Ovary (tissue), 10 donors: ENCODE measurements at places on chromosomes 5 and 9.

GRCh38 chr9:124209279-124209678 lies 48.5 kb upstream of the NEK6 start:
- H3K27me3 ChIP-seq: no peaks in the 10 kb centered on the region
- H3K4me3 ChIP-seq: no peak overlapping the region
- no peak overlapping the region for H3K27ac ChIP-seq
- no peaks in the 10 kb centered on the region for H3K4me1 ChIP-seq
- no peaks in the 10 kb centered on the region for H3K36me3 ChIP-seq
- DNase-seq: no peak

GRCh38 chr5:120473332-120473731 lies 9.2 kb downstream of the PRR16 start:
- no peak overlapping the region for H3K4me3 ChIP-seq
- no peaks in the 10 kb centered on the region for H3K4me1 ChIP-seq
- no peaks in the 10 kb centered on the region for H3K36me3 ChIP-seq
- no peaks in the 10 kb centered on the region for H3K27me3 ChIP-seq
- DNase-seq: no peak

GRCh38 chr5:152824316-152824715 lies 419.2 kb upstream of the NMUR2 start:
- no peak overlapping the region for H3K27ac ChIP-seq
- no peaks in the 10 kb centered on the region for H3K27me3 ChIP-seq
- no peaks in the 10 kb centered on the region for H3K4me1 ChIP-seq
- no peaks in the 10 kb centered on the region for H3K36me3 ChIP-seq
- no peak for DNase-seq

- no peaks in the 10 kb centered on the region for H3K27me3 ChIP-seq
- H3K4me1 ChIP-seq: no peaks in the 10 kb centered on the region
- H3K27ac ChIP-seq: no peak overlapping the region
- H3K4me3 ChIP-seq: no peak overlapping the region
Observed at GRCh38 chr5:83097689-83098231, 20.4 kb downstream of the XRCC4 start.

GRCh38 chr9:136361754-136362449 lies 1.6 kb downstream of the DNLZ start:
- no peak overlapping the region for H3K27ac ChIP-seq
- H3K27me3 ChIP-seq: no peaks in the 10 kb centered on the region
- DNase-seq: no peak
- peaks cover 7% of the 10 kb centered on the region for H3K4me1 ChIP-seq

DNA sequence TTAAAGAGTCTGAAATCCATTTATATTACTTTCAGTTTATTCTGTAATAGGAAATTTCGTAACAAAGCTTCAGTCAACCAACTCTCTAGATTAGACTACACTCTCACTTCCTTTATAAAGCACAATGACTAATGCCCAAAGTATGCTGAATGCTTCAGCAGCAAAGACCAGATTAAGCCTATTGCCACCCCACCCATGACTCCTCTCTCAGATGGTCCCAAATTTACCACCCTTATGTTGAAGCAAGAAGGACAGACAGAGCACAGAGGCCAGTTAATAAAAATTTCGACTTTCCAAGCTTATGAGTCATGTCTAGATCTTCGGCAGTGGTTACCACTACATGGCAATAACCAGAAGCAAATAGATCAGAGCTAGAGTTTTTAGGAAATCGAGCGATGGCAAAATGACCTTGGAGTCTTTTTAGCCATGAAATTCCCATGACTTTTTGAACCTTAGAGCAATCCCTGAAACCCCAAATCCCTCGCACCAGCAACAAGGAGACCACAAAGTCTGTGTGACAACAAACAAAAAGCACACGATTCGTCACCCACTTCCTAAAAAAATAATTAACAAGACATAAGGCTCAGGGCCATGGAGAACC lies 287.8 kb upstream of the RASA1 start:
- no peaks in the 10 kb centered on the region for H3K36me3 ChIP-seq
- no peak for DNase-seq
- H3K4me3 ChIP-seq: no peak overlapping the region
- H3K27ac ChIP-seq: no peak overlapping the region

DNA sequence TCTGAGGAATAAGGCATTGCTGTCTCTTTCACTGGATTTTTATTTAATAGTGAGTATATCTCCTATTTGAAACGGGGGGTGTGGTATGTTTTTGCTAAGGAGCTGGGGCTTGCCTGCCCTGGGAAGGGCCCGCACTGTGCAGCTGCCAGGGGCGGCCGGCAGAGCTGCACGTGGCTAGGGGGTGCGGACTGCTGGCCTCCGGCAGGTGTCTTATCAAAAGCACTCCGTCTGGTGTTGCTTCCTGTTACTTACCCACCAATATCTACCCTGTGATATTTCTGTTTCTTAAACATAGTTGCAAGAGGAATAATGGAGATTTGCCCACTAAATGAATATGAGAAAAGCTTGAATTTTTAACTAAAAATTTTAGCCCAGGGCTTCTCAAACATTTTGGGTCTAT lies 232.0 kb downstream of the IRX1 start:
- H3K27ac ChIP-seq: no peak overlapping the region
- no peaks in the 10 kb centered on the region for H3K36me3 ChIP-seq
- no peak for DNase-seq

GRCh38 chr9:38228331-38229103 lies 159.5 kb upstream of the SHB start:
- DNase-seq: no peak
- H3K27ac ChIP-seq: no peak overlapping the region
- no peaks in the 10 kb centered on the region for H3K4me1 ChIP-seq
- H3K4me3 ChIP-seq: no peak overlapping the region

DNA sequence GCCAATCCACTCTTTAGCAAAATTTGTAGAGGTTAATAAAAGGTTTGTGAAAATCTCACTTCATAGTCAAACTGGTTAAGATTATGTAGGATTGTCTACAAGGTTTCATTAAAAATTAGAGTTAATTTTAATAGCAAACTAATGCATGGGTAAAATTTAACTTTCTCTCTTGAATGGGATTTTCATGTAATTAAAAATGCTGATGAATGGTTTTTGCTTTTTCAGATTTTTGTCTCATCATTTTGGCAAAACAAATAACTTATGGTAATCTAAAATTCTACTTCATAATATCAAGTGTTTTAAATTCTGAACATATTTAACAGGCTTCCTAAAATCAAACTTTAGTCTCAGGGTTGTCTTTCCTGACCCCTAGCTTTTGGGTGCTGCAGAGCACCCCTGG lies 113.8 kb upstream of the FAM174A start:
- no peak overlapping the region for H3K27ac ChIP-seq
- H3K4me1 ChIP-seq: no peaks in the 10 kb centered on the region
- no peaks in the 10 kb centered on the region for H3K27me3 ChIP-seq
- H3K36me3 ChIP-seq: no peaks in the 10 kb centered on the region
- H3K4me3 ChIP-seq: no peak overlapping the region
- DNase-seq: no peak

GRCh38 chr9:134153450-134153849 lies 10.9 kb downstream of the RNU6ATAC start:
- H3K36me3 ChIP-seq: no peaks in the 10 kb centered on the region
- H3K4me1 ChIP-seq: no peaks in the 10 kb centered on the region
- no peak overlapping the region for H3K4me3 ChIP-seq
- H3K27ac ChIP-seq: no peak overlapping the region
- H3K27me3 ChIP-seq: no peaks in the 10 kb centered on the region
- DNase-seq: no peak

DNA sequence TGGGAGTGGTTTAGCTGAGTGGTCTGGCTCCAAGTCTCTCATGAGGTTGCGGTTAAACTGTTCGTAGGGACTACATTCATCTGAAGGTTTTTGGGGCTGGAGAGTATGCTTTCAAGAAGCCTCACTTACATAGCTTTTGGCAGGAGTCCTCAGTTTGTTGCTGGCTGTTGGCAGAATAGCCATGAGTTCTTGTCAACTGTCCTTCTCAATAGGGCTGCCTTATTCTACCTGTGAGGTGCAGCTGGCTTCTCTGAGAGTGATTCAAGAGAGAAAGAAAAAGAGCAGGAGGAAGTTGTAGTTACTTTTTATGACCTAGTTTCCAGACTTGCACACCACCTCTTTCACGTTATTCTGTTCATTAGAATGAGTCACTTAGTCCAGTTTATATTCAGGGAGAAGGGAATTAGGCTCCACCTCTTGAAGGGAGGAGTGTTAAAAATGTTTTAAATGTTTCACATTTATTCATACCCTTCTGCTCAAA lies 33.2 kb downstream of the YTHDC2 start:
- no peak for DNase-seq
- H3K4me3 ChIP-seq: no peak overlapping the region
- H3K27me3 ChIP-seq: no peaks in the 10 kb centered on the region
- H3K36me3 ChIP-seq: no peaks in the 10 kb centered on the region

DNA sequence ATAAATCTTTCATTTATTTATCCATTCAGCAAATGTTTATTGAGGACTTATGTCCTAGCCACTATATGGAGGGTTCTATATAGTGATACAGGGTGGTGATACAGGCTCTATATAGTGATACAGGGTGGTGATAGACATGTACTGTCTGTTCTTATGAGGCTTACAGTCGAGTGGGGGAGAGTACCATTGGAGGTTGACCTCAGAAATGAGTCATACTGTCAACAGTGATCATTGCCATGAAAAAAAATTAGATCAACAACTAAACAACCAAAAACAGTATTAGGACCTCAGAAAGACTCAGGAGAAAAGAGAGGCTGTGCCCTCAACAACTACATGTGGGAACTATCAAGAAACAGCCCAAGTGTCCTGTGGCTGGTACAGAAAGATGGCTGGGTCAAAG lies 22.0 kb downstream of the PAPPA start:
- H3K27ac ChIP-seq: no peak overlapping the region
- no peaks in the 10 kb centered on the region for H3K4me1 ChIP-seq
- no peak overlapping the region for H3K4me3 ChIP-seq
- H3K36me3 ChIP-seq: no peaks in the 10 kb centered on the region
- H3K27me3 ChIP-seq: no peaks in the 10 kb centered on the region
- no peak for DNase-seq

GRCh38 chr5:157677931-157678330 lies 6.6 kb downstream of the C5orf52 start:
- H3K27me3 ChIP-seq: no peaks in the 10 kb centered on the region
- H3K4me1 ChIP-seq: no peaks in the 10 kb centered on the region
- H3K4me3 ChIP-seq: no peak overlapping the region
- no peak for DNase-seq
- H3K27ac ChIP-seq: no peak overlapping the region
- H3K36me3 ChIP-seq: no peaks in the 10 kb centered on the region

DNA sequence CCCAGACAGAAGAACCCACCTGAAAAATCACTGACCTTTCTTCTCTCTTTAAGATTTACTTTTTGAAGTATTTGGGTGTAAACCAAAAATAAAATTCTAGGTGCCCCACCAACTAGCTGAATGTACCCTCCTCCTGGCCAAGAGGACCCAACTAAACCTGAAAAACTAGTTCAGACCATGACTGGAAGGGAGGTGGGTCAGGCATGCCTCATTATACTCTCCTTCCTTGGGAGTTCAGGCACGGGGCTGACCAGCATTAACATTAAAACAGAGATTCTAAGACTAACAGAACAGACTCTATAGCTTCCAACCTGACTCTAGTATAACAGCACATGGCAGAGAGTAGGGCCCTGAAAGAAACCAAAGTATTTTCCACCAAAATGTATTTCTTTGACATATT lies 61.4 kb downstream of the CERT1 start:
- no peak overlapping the region for H3K4me3 ChIP-seq
- H3K27me3 ChIP-seq: no peaks in the 10 kb centered on the region
- no peak for DNase-seq
- H3K36me3 ChIP-seq: no peaks in the 10 kb centered on the region
- H3K27ac ChIP-seq: no peak overlapping the region

GRCh38 chr5:167294882-167295680 lies 996.4 kb upstream of the WWC1 start:
- H3K27me3 ChIP-seq: no peaks in the 10 kb centered on the region
- H3K36me3 ChIP-seq: no peaks in the 10 kb centered on the region

DNA sequence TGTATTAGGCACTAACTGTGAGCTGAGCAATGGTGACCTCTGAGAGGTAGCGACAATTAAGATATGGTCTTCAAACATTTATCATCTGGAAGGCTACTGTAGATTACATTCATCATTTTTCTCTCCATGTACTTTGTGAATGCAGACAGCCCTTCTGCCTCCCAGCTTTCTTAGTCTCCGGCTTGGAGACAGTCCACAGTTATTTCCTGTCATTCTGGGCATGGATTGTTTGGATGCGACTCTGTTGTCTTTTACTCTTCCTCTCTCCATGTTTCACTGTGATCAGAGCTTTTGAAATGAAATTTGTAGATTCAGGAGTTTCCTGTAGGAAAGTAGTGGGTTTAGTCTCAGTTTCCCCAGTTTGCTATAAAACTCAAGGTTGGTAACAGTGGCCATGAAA lies 20.5 kb downstream of the DMRT2 start:
- no peak overlapping the region for H3K27ac ChIP-seq
- no peak for DNase-seq
- H3K36me3 ChIP-seq: no peaks in the 10 kb centered on the region
- H3K27me3 ChIP-seq: no peaks in the 10 kb centered on the region

GRCh38 chr5:59856358-59856757 lies 37.2 kb downstream of the PDE4D start:
- DNase-seq: no peak
- H3K27ac ChIP-seq: no peak overlapping the region
- H3K4me3 ChIP-seq: no peak overlapping the region
- no peaks in the 10 kb centered on the region for H3K27me3 ChIP-seq
- H3K4me1 ChIP-seq: no peaks in the 10 kb centered on the region
- H3K36me3 ChIP-seq: no peaks in the 10 kb centered on the region

GRCh38 chr9:117250610-117251215 lies 164.1 kb downstream of the ASTN2 start:
- H3K27me3 ChIP-seq: no peaks in the 10 kb centered on the region
- DNase-seq: no peak
- no peak overlapping the region for H3K27ac ChIP-seq
- H3K4me1 ChIP-seq: no peaks in the 10 kb centered on the region

DNA sequence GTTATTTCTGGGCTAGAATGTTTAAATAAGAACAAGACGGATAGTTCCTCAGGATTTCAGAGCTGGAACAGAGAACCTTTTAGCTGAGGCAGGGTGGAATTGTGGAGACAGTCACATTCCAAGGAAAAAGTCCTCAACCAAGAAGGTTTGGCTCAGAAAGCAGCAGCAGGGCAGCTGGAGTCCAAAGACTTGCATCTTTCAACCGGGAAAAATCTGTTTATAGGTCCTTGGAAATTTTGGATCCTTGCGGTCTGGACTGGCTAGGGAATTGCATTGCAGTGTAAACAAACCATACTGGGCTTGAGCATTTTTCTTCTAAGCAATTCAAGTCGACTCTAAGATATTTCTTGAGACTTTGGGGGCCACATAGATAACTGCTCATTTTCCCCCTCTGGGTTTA lies 40.8 kb upstream of the HMHB1 start:
- no peaks in the 10 kb centered on the region for H3K27me3 ChIP-seq
- H3K4me3 ChIP-seq: no peak overlapping the region
- H3K27ac ChIP-seq: no peak overlapping the region
- no peaks in the 10 kb centered on the region for H3K36me3 ChIP-seq
- DNase-seq: no peak
- H3K4me1 ChIP-seq: no peaks in the 10 kb centered on the region

- H3K27me3 ChIP-seq: no peaks in the 10 kb centered on the region
- H3K36me3 ChIP-seq: no peaks in the 10 kb centered on the region
- no peak for DNase-seq
Observed at GRCh38 chr5:177430140-177430951, 3.9 kb downstream of the GRK6 start.

- H3K27me3 ChIP-seq: no peaks in the 10 kb centered on the region
- H3K36me3 ChIP-seq: no peaks in the 10 kb centered on the region
- peaks cover 2% of the 10 kb centered on the region for H3K4me1 ChIP-seq
Observed at GRCh38 chr5:147098233-147098790, 136.5 kb upstream of the STK32A start.

GRCh38 chr9:120583958-120584369 lies 4.0 kb upstream of the CDK5RAP2 start:
- no peak overlapping the region for H3K4me3 ChIP-seq
- H3K36me3 ChIP-seq: no peaks in the 10 kb centered on the region
- H3K27me3 ChIP-seq: no peaks in the 10 kb centered on the region
- no peak overlapping the region for H3K27ac ChIP-seq
